ENCODE measurements at places on chromosomes 6 and 20.

- no peak for DNase-seq
- no peaks in the 10 kb centered on the region for H3K36me3 ChIP-seq
- no peak overlapping the region for H3K4me3 ChIP-seq
- H3K27ac ChIP-seq, result no peak overlapping the region
Observed at GRCh38 chr6:126738641-126739040, 379.8 kb upstream of the RSPO3 start.

- H3K27me3 ChIP-seq, result no peaks in the 10 kb centered on the region
- H3K36me3 ChIP-seq, result no peaks in the 10 kb centered on the region
- no peaks in the 10 kb centered on the region for H3K4me1 ChIP-seq
- H3K27ac ChIP-seq, result no peak overlapping the region
Observed at GRCh38 chr20:48115502-48115901, 330.2 kb upstream of the SULF2 start.

DNA sequence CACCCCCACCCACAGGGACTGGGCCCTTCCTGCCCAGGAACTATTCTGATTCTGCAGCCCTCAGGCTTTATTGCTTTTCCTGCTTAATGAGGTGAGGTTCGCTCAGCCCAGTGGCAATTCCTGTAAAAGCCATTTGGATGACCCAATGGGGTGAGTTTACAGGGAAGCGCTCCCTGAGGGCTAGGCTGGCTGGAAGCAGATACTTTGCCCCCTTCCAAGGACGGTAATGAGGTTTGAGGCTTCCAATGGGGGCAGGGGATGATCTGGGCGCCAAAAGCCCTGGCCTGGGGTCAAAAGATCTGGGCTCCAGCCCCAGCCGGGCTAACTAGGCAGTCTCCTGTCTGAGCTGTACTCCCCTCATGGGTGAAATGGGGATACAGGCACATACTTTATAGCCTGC is 41.8 kb downstream of the RIPOR3 start:
- H3K27ac ChIP-seq, result no peak overlapping the region
- H3K4me3 ChIP-seq, result no peak overlapping the region
- DNase-seq, result no peak
- H3K4me1 ChIP-seq, result peaks cover 22% of the 10 kb centered on the region

DNA sequence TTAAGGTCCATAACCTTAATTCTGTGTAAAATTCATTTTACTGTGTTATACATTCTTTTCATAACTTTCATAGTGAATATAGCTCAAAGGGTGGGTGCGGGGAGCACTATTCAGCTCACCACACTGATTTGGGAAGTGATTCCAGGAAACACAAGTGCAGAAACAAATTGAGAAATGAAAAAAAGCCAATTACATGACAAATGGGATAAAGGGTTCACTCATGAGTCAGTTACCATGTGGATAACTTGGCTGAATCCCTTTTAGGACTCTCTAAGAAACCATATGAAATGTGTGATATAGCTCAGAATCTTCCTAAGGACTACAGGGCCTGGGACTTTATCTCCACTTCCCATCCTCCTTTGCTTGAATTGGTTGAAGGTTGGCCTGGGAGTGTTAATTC is 3.1 kb upstream of the BTN2A1 start:
- H3K27ac ChIP-seq, result no peak overlapping the region
- H3K36me3 ChIP-seq, result peaks cover 9% of the 10 kb centered on the region

DNA sequence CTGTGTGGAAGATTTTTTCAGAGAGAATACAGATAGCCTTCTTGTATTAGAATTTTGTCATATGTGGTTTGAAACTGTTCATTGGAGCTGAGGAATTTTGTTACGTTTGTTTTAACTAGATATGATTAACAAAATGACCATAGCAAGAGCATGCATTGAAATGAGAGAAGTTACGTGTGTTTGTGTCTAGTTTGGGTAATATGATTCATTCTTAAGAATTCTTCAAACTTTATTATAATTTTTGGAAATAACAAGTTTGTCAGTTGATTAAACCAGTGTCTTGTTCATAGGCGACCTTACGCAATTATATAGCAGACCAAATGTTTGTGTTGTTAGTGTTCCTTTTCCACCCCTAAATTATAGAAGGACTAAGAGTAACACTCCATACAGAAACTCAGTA is 5.5 kb downstream of the GMNN start:
- peaks cover 26% of the 10 kb centered on the region for H3K4me1 ChIP-seq
- H3K27me3 ChIP-seq, result no peaks in the 10 kb centered on the region
- H3K36me3 ChIP-seq, result peaks cover 90% of the 10 kb centered on the region
- no peak overlapping the region for H3K27ac ChIP-seq
- no peak for DNase-seq

DNA sequence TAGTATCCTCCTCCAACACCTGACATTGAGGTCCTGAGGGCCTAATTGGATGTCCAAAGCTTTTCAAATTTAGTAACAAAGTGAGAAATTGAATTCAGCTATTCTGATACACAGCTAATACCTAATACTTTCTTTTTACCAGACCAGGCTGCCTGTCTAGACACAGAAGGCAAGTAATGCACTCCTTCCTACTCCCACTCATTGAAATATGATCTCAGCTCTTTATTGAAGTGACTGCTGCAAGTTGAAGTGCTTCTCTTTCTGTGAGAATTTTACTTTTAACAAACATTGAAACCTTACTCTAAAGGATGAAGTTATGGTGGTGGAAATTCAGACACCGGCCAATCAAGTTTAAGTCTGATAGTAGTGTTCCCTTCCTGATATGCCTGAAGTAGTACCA is 90.8 kb upstream of the OGFRL1 start:
- H3K27me3 ChIP-seq, result no peaks in the 10 kb centered on the region
- no peak for DNase-seq
- peaks cover 8% of the 10 kb centered on the region for H3K4me1 ChIP-seq

- no peaks in the 10 kb centered on the region for H3K36me3 ChIP-seq
- H3K4me1 ChIP-seq, result no peaks in the 10 kb centered on the region
- H3K27me3 ChIP-seq, result no peaks in the 10 kb centered on the region
- no peak overlapping the region for H3K4me3 ChIP-seq
- DNase-seq, result no peak
- no peak overlapping the region for H3K27ac ChIP-seq
Observed at GRCh38 chr6:39520916-39521315, 198.4 kb upstream of the KCNK16 start.

DNA sequence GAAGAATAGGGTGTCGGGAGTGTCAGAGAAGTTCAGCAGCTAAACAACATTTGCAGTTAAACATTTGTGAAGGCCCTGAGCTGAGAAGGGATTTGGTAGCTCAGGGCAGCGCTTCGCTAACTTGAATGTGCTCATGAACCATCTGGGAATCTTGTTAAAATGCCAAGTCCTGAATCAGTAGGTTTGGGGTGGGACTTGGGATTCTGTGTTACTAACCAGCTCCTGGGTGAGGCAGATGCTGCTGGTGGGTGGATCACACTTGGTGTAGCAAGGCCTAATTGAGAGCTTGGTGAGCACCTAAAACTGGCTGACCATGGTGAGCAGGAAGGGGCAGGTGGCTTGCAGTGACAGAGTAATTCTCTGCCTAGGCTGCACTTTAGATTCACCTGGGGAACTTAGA is 5.9 kb downstream of the PTPRA start:
- no peak overlapping the region for H3K4me3 ChIP-seq
- H3K27ac ChIP-seq, result no peak overlapping the region
- no peaks in the 10 kb centered on the region for H3K27me3 ChIP-seq
- no peaks in the 10 kb centered on the region for H3K36me3 ChIP-seq
- DNase-seq, result no peak
- H3K4me1 ChIP-seq, result no peaks in the 10 kb centered on the region

DNA sequence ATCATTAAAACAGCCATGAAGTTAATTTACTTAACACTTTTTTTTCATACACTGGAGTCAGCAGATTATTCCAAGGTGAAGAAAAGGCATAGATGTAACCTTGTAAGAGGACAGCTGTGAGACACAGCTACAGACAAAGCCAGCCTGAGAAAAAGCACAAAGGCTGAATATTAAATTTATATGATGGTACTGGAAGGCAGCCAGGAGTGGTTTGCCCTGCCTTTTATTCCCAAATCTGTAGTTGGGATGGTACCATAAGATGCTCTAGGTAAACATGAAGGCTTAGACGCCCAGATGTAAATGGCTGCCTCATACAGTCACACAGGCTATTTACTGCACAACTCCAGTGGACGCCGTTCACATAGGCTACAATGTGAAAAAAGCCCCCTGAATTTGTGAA is 42.1 kb upstream of the LOC128125822 start:
- no peak for DNase-seq
- peaks cover 40% of the 10 kb centered on the region for H3K4me1 ChIP-seq
- peaks cover 13% of the 10 kb centered on the region for H3K36me3 ChIP-seq
- H3K27ac ChIP-seq, result peak overlapping the region; percentile 90
- no peaks in the 10 kb centered on the region for H3K27me3 ChIP-seq
- peak overlapping the region; percentile 11 for H3K4me3 ChIP-seq

- no peaks in the 10 kb centered on the region for H3K27me3 ChIP-seq
- no peaks in the 10 kb centered on the region for H3K36me3 ChIP-seq
- no peak for DNase-seq
- no peak overlapping the region for H3K27ac ChIP-seq
Observed at GRCh38 chr6:17552861-17553260, 47.2 kb upstream of the FAM8A1 start.

DNA sequence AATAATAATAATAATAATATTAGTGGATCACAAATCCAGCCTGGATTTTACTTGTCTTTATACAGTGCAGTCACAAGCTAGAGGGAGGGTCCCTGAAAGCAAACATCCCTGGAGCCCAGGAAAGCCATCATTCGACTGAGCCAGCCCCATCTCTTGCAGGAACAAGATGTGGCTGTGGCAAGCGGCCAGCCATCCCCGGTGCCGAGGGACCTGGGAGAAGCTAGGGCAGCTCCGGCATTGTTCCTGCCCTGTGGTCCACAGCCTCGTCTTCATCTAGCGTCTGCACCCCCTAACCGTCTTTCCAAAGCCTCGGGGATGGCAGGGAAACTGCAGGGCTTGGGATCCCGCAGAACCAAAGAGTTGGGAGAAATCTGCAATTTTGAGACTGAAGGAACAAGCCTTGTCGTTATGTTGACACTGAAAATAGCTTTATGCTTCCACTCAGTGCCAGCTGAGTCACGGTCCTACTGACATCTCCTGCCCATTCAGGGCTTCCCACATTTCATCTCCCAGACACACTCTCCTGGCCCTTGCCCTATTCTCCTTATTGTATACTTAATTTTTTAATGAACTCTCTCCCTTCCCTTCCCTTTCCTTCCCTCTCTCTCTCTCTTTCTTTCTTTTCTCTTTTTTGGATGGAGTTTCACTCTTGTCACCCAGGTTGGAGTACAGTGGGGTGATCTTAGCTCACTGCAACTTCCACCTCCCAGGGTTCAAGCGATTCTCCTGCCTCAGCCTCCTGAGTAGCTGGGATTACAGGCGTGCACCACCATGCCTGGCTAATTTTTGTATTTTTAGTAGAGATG is 62.5 kb upstream of the ZNFX1 start:
- no peak overlapping the region for H3K27ac ChIP-seq
- H3K36me3 ChIP-seq, result no peaks in the 10 kb centered on the region
- no peak overlapping the region for H3K4me3 ChIP-seq
- no peaks in the 10 kb centered on the region for H3K27me3 ChIP-seq
- H3K4me1 ChIP-seq, result peaks cover 17% of the 10 kb centered on the region

DNA sequence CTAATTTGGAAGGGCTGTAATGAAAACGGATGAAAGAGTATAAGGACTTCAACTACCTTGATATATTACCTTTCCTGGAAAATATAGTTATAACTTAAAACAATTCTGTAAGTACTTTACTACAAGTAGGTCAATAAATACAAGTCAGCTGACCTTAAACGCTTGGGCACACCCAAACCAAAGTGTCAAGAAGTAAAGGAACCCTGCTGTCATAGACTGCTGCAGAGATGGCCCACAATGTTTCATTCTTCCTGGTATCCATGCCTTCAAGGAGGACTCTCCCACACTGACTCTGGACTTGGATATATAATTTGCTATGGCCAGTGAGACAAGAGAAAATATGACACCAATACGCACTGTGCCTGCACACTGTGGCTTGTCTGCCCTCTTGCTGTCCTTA is 132.0 kb downstream of the LAMP5 start:
- DNase-seq, result no peak
- H3K27me3 ChIP-seq, result no peaks in the 10 kb centered on the region
- H3K27ac ChIP-seq, result no peak overlapping the region
- no peaks in the 10 kb centered on the region for H3K36me3 ChIP-seq

DNA sequence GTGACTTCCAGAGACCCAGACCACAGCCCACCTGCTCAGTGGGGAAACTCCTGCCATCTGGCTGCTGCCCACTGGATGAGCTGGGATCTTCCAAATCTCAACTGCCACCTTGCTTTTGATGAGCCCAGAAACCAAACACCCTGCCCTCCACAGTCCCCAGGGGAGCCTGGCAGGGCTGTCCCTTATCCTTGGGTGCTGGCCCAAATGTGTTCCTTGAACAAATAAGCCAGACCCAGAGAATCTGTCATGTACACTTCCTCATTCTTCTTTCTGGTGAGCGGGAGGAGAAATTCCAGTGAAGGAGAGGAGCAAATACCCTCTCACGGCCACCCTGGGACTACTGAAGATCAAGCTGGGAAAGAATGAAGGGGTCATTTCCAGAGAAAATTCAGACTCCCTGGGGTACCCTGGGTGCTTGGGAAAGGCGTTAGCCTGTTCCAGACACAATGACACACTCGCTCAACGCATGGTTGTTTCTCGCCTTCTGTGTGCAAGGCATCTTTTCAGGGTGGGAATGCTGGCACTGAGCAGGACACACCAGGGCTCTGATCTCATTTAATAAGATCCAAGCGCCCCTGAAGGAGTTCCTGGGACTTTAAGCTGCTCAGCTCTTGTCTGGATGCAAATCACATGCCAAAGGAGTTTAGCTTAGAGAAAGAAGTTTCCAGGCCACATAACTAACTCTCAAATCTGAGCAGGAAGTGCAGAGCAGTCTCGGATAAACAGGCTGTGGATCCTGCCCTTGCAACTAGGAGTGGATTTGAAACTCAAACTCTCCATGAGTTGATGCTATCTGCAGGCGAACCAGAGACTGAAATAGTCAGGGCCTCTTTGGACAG is 38.5 kb downstream of the PXDC1 start:
- no peak overlapping the region for H3K4me3 ChIP-seq
- H3K36me3 ChIP-seq, result no peaks in the 10 kb centered on the region
- H3K27me3 ChIP-seq, result no peaks in the 10 kb centered on the region
- no peak overlapping the region for H3K27ac ChIP-seq

GRCh38 chr6:106226676-106227075 is 98.9 kb downstream of the ATG5 start:
- H3K4me1 ChIP-seq, result peaks cover 9% of the 10 kb centered on the region
- H3K36me3 ChIP-seq, result no peaks in the 10 kb centered on the region
- no peak for DNase-seq
- H3K27ac ChIP-seq, result no peak overlapping the region

- H3K27ac ChIP-seq, result no peak overlapping the region
- peak; percentile 50 for DNase-seq
- no peaks in the 10 kb centered on the region for H3K4me1 ChIP-seq
- H3K4me3 ChIP-seq, result no peak overlapping the region
- H3K27me3 ChIP-seq, result peaks cover 40% of the 10 kb centered on the region
Observed at GRCh38 chr20:57476084-57476526, 48.8 kb downstream of the CTCFL start.

DNA sequence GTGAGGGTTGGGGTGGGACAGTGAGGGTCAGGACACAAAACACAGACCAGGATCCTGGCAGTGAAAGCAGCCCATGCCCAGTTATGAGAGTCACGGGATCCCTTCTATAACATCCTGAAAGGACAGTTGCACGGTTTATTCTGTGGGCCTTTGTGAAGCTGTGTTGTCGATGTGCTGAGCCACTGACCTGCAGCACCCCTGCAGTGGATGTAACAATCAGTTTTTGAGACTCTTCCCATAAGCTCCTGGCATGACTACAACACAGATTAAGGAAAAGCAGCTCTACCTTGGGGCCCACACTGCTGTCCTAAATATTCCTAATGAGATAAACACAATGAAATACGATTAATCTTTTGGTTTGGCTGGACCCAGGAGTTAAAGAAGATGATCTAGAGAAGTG is 3.7 kb downstream of the PYGB start:
- peaks cover 18% of the 10 kb centered on the region for H3K4me1 ChIP-seq
- H3K27ac ChIP-seq, result no peak overlapping the region
- no peak overlapping the region for H3K4me3 ChIP-seq
- H3K27me3 ChIP-seq, result no peaks in the 10 kb centered on the region
- DNase-seq, result no peak

All from RWPE2 (cell line).